ENCODE measurements at places on chromosomes 1 and 21.

DNA sequence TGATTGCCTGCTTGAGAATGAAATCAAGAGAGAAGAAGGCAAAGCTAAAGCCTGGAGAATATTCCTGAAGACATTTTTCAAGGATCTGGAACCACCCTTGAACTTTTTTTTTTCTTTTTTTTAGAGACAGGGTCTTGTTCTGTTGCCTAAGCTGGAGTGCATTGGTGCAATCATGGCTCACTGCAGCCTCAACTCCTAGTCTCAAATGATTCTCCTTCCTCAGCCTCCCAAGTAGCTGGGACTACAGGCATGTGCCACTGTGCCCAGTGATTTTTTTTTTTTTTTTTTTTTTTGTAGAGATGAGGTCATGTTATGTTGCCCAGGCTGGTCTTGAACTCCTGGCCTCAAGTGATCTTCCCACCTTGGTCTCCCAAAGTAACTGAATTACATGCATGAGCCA, 22.2 kb upstream of the IRF2BP2 start:
- DNase-seq: no peak

DNA sequence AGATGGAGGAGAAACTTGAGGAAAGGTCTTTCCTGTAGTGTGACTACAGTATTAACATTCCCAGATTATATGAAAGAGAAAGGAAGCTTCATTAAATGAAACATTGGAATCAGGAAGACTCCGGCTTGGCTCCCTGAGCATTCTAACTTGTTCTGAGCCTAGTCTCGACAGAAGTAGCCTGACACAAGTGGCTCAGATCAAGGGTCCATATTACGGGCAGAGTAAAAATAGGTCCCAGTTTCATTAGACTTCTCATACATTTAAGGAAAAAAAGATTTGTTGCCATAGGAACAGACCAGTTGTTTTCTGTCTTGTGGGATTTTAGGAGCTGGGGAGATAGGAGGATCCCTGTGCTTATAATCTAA, 12.8 kb downstream of the SMAP2 start:
- no peak for DNase-seq

GRCh38 chr21:36171741-36172331, 15.2 kb downstream of the DOP1B start:
- no peak for DNase-seq

DNA sequence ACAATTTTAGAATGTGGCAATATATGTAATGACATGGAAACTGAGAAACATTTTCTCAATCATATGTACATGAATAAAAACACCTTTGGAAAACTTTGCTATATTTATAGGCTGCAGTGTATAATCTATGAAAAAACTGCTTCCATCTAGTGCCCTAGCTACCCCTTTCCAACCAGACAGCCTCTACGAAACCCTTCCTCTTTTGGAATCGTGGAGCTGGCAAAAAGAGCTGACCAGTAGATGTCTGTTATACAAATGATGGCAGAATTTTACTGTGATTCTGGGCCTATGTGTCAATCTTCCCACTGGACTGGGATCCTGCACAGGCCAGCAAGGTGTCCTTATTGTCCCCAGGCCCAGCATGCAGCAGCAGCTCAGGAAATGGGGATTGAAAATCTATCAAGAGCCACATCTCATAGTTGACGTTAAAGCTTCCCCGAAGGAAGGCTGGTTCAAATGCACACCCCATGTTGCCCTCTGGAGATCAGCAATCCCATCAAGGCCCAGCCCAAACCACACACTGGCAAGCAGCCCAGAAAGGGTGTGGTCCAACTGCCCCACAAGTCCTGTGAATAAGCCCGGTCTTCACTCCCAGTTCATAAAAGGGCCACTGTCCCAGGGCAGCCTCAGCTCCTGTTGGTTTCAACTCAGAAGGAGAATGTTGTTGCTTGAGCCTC, 8.8 kb upstream of the FAM20B start:
- DNase-seq: peak; percentile 92

- peak; percentile 65 for DNase-seq
Measured at GRCh38 chr1:152189657-152190442, 30.8 kb upstream of the RPTN start.

GRCh38 chr1:62494137-62494536, 57.3 kb downstream of the USP1 start:
- no peak for DNase-seq

DNA sequence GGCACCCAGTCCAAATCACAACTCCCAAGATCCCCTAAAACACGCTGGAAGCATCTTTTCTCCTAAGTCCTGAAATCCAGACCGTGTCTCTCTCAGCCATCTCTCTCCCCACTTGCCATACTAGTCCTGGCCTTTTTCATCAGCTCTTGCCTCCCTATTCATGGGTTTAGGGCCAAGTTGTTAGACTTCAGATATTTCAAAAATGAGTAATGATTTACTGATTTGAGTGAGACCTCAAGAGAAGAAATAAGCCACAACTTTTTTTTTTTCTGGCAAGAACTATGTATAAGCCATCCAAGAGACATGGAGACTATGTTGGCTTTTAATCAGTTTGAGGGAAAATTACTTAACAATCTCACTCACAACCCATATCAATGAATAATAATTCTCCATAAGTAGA, 62.5 kb downstream of the TBX15 start:
- DNase-seq: peak; percentile 57

- DNase-seq: no peak
Measured at GRCh38 chr1:93411000-93411399, 36.9 kb upstream of the FNBP1L start.

DNA sequence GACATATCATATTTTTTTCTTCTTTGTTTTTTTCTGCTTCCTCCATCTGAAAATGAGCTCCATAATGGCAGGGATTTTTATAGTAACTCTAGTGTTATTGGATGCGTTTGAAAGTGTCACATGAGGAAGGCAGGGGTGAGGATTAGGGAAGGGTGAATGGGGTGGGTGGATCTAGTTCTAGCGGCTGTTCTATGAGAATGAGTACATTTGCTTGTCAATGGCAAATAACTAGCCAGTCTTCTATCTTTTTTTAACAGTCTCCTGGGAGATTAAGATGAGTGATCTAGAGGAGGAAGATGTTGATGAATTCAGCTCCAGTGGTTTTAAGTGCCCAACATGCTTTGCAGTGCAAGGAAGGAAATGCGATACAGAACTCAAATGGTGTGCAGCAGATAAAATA, 5.8 kb downstream of the OR14I1 start:
- DNase-seq: no peak

- DNase-seq: no peak
Measured at GRCh38 chr1:3954170-3955169, 54.4 kb upstream of the C1orf174 start.

DNA sequence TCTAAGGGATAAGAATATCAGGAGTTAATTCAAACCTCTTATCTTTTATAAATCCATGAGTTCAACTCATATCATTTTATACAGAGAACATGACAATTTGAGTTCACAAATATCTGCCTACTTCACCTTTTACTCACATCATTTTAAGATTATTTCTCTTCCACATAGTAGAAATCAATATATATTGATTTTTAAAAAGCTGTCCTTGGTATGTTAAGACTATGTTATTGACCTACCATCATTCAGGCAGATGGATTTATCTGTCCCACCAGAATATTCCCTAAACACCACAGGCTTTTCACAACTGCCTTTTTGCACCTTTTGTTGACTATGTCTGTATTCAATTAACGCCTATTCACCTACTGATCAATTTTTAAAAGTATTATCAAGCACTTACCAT, 13.5 kb downstream of the DRAM2 start:
- no peak for DNase-seq

GRCh38 chr1:11790880-11791715, 14.7 kb downstream of the MTHFR start:
- peak; percentile 70 for DNase-seq

- DNase-seq: peak; percentile 17
Measured at GRCh38 chr1:22282364-22282995, 139.6 kb upstream of the WNT4 start.

DNA sequence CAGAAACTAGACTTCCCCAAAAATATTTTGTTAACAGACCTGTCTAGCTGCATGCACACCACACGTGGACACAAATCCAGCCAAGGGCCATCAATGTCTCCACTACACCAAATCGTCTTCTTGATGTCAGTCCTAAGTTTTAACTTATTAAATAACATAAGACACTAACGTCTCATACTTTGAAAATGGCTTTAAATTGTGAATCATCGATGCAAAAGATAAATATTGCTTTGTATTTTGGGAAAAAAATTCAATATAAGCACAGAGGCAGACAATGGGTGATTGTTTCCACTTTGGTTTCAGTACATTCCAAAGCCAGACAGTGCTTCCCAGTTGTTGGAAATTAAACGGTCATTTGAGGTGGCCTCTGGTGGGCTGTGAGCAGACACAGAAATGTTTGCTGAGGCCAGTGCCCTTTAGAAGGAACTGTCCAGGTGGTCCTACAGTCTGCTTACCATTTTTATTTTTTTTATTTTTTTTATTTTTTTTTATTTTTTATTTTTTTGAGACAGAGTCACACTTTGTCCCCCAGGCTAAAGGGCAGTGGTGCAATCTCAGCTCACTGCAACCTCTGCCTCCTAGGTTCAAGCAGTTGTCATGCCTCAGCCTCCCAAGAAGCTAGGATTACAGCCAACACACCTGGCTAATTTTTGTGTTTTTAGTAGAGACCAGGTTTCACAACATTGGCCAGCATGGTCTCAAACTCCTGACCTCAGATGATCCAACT, 1.8 kb upstream of the KIAA2013 start:
- no peak for DNase-seq

DNA sequence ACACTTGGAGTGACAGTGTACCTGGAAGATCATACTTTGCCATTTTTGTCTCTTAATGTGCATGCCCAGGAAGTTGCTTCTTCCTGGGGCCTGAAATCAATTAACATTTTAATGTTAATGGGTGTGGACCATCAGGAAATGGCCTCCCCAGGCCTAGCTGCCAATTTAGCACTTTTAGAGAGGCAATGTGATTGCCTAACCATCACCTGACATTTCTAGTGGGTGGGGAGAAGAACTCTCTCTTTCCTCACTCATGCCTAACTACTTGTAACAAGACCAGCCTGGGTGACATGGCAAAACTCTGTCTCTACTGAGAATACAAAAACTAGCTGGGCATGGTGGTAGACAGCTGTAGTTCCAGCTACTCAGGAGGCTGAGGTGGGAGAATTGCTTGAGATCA, 549.0 kb upstream of the RGS18 start:
- no peak for DNase-seq

GRCh38 chr1:53869454-53870117, 20.0 kb downstream of the YIPF1 start:
- DNase-seq: no peak

GRCh38 chr1:183982172-183982963, 55.2 kb downstream of the COLGALT2 start:
- DNase-seq: no peak

DNA sequence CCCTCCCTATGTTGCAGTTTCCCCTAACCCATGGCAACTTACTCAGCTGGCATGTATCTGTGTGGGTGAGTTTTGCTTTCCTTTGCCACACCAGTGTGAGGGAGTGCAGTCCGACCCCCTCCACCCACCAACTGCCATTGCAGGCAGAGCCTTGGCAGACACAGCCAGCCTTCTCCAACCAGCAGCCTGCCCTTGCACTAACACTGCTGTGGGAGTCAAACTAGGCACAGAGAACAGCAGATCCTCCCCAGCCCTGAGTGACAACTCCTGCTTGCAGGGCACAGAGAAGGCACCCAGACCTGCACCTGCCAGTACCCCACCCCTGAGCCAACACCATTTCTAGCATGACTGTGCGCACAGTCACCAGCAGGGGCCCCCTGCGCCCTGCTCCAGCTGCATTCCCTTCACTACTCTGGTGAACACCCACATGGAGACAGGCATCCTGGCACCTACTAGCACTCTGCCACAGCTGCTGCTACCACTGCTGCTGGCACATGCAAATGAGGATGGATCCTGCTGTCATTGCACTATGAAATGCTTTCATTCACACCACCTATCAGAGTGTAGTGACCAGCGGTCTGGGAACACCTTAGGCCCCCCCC, 98.4 kb downstream of the MAGI3 start:
- no peak for DNase-seq

GRCh38 chr21:31917108-31917507, 44.3 kb downstream of the HUNK start:
- no peak for DNase-seq

DNA sequence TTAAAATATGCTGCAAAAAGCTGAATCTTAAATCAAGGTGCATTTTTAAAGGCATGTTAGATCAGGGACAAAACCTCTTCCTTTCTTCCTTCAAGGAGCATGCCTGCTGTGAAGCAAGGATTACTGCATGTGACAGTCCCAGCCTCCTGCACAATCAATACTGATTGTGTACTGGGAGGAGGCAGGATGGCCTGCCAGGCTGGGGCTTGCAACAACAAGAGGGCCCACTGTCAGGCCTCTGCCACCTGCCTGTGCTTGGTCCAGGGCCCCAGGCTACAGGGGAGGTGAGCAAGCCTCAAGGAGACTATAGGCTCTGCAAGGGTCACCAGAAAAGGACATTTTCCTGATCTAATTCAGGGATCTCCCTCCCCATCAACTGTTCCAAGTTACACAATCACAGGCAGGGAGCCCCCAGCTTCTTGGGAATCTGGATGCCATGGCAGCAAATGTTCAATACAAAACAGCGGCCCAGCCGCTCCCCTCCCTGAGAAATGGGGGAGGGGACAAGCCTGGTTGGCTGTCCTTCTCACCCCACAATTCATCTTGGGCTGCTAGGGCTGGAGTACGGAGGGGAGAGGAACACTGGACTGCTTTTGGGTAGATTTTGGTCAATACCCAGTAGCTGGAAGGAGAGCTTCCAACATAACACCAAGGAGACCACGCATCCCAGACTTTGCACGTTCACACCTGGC, 76.7 kb downstream of the SSBP3 start:
- no peak for DNase-seq

DNA sequence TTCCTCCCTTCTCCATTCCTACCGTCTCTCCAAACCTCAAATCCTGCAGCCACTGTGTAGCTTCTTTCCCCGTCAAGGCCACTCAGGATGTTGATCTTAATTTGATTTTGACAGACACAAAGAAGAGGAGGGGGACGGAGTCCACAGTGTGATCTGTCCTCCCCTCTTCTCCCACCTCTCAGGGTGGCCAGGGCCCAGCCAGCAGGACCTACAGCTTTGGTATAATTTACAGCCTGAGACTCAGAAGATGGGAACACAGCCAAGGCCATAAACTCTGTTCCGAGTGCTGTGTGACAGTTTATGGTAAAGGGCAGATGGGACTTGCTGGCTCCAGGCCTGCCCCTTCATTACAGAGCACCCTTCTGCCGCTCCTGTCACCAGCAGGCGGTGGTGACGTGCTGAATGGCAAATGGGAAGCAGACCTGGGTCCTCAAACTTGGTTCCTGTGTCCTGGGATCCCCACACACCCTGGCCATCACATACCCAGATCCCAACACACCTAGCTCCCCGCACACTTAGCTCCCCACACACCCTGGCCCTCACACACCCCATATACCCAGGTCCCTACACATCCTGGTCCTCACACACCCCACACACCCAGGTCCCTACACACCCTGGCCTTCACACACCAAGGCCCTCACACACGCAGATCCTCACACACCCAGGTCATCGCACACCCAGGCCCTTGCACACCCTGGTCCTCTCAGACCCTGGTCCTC, 71.6 kb downstream of the CD2 start:
- DNase-seq: no peak
